ENCODE measurements at places on chromosomes 16 and 17. TPM values are rescaled to one million over a fixed set of nuclear protein-coding genes. Genes with fewer than 3 reads are reported as not detected.
A peak's percentile ranks its signal among the peaks of the same experiment; 100 is the strongest.

The CCL16 gene
- not detected for total RNA-seq

DNA sequence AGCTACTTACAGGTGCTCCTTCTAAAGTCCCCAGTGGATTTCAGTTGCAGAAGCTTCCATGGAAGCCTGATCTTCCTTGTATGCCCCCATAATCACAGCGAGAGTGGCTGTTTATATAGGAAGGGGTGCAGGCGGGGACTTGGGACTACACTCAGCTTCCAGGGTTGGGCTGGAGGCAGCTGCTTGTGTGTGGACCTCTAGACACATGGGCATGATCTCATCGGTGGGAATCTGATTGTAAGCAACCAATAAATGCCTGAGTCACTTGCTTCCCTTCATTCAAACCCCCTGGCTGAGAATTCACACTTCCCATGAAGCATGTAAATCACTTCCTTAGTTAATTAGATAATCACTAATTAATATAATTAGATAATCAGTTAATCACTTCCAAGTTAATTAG is 1.0 kb upstream of the KRT20 start:
- peak; percentile 42 for DNase-seq

- DNase-seq: peak; percentile 65
Measured at GRCh38 chr16:22300427-22301071, 3.3 kb downstream of the POLR3E start.

The SMG1 gene
- 36.2 TPM for total RNA-seq

The MAP2K6 gene
- total RNA-seq: 7.0 TPM

DNA sequence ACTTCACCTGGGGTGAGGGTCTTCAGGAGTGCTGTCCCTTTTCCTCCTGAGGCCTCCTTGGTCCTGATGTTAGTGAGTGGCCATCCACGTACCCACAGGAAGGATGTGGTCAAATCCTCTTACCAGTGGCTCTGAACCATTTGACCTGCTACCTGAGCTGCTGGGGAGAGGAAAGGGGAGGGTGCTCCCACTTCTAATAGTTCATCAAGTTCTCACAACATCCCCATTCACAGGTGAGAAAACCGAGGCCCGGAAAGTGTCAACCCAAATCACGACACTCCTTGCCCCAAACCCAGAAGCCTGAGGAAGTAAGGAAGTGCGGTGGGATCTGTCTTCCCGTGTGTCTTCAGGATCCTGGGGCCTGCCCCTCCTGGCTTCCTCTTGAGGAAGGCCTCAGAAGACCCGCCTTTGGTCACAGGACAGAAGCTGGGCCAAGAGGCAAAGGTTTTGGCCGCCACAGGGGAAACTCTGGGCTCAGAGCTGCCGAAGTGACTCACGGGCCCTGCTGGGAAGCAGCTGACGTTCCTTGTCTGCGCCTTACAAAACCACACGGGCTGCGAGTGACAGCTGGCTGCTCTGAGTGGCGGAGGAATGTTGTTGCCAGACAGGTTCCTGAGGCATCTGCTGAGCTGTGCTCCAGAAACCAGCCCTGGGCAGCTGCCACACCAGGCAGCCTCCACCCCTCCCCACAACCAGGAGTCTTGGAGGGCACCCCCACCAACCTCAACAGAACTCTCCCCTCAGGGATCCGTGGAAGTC is 13.9 kb upstream of the KIFC3 start:
- peak; percentile 92 for DNase-seq

GRCh38 chr16:25087761-25088160 is 23.8 kb upstream of the LCMT1 start:
- DNase-seq: no peak

GRCh38 chr17:10646392-10646990 is 10.6 kb downstream of the MYH3 start:
- peak; percentile 64 for DNase-seq

DNA sequence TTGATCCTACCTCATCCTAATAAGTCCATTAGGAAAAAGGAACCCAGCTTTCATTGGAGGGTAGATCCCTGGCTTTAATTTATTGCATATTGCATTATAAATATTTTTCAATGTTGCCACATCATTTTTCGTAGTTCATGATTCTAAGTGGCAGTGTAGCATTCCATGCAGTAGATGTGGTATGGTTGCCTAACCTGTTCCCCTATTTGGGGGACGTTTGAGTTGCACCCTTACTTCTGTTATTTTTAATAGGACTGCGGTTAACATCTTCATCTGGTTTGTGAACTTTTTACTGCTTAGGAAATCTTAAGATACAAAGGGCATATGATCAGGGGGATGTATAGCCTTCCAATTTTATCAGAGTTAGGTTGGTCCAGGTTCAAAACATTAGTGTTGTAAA is 5.4 kb downstream of the SCPEP1 start:
- no peak for DNase-seq

DNA sequence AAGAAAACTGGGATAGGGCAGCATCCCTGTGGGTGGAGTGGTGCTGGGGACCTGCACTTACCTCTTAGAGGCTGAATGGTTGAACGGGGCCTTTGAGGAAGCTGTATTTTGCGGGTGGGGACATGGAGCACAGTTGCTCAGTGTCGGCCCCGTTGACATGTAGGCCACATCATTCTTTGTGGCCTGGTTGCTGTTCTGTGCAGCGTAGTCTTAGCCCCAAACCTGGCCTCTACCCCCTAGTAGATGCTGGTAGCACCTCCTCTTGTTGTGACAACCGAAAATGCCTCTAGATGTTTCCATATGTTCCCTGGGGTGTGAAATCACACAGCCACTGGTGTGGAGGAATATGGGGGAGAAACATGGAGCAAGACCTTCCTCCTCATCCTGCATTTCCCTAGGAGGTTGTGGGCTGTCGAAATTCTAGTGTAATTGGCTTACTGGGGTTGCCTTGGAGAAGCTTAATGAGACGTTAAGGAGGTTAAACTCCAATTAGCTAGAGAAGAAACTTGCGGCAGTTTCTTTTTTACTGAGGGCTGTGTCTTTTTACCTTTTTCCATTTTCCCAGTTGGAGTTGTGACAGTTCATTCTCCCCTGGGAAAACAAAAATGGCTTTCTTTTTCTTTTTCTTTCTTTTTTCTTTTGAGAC is 9.4 kb downstream of the ABCC1 start:
- no peak for DNase-seq

DNA sequence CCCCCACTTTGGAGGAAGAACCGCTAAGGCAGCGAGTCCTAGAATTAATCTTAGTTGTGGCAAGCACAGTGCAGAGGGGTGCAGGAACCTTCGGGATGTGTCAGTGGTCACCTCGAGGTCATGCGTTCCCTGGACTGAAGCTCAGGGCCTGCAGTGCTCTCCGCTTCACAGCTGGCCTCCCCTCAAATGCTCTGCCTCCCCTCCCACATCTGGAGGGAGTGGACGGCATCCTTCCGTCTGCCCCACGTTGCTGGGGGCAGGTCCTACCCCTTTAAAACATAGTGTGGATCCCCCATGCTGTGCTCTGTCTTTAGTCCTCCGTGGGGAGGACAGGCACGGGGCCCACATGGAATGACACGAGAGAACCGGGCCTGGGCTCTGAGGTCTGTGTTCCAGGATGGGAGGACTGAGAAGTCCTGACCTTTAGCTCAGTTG is 99.5 kb upstream of the CDC42EP4 start:
- DNase-seq: no peak

GRCh38 chr17:16987830-16988601 is 16.1 kb upstream of the TNFRSF13B start:
- DNase-seq: no peak

The HAS3 gene
- total RNA-seq: 0.08 TPM

The DNAAF1 gene
- 0.08 TPM for total RNA-seq

- DNase-seq: peak; percentile 61
Measured at GRCh38 chr16:2223942-2224486, 623 bp downstream of the E4F1 start.

DNA sequence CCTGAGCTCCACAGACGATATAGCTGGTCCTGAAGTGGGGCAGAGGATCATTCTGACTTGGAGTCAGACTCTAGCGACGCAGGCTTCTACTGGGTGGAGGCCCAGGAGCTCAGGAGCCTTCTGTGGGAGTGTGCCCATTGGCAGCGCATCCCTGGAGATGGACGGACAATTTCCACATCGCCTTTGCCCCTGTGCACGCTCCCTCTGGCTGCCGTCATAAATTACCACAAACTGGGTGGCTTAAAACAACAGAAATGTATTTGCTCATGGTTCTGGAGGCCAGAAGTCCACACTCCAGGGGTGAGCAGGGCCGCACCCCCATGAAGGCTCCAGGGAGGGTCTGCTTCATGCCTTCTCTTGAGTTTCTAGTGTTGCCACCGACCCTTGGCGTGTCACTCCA is 6.9 kb downstream of the CARD14 start:
- DNase-seq: no peak

GRCh38 chr17:44955674-44956425 is 8.3 kb upstream of the KIF18B start:
- DNase-seq: no peak

DNA sequence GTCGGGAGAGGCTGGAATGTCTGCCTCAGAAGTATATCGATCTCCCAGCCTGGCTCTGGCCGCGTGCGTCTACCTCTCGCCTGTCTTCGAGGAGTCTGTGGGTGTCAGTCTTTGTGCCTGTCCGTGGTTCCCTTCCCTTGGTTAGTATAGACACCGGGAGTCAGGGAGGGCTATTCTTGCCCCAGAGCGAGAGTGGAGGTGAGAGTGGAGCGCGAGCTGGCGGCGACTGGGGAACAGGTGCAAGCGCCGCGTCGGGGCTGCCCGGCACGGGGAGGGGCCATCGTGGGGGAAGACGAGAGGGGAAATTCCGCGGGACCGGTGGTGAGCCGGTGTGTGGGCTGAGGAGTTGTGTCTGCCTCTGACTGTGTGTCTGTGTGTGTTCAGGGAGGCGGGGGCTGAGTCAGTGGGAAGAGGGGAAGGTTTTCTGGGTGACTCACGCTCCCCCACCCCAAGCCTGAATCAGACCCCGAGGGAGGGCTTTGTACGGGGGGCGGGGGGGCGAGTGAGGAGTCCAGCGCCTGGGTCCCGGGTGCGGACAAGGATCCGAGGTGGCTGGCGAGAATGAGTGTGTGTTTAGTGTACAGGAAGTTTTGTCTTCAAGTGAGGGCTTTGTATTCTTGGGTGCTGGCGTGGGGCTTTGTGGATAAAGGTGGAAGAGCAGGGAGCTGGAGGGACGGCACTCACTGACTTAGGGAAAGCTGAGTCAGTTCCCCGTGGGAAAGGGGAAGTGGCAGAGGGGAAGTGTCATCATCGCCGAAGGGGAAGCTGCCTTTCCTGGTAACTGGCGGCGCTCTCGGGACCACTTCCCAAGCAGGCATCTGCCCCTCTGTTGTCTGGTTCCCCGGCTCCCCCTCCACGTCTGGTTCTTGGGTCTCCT is 8.6 kb downstream of the KDM6B start:
- DNase-seq: peak; percentile 55

DNA sequence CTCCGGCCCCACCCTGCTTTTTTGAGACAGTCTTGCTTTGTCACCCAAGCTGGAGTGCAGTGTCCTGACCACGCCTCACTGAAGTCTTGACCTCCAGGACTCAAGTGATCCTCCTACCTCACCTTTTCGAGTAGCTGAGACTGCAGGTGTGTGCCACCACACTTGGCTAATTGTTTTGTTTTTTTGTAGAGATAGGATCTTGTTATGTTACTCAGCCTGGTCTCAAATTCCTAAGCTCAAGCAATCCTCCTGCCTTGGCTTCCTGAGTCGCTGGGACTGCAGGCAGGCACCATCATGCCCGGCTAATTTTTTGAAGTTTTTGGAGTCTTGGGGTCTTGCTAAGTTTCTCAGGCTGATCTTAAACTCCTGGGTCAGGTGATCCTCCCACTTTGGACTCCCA is 206.7 kb downstream of the SHISA9 start:
- no peak for DNase-seq

- DNase-seq: no peak
Measured at GRCh38 chr17:64494121-64494520, 2.7 kb downstream of the POLG2 start.

GRCh38 chr17:73267648-73268537 is 6.2 kb upstream of the CPSF4L start:
- peak; percentile 53 for DNase-seq

- DNase-seq: no peak
Measured at GRCh38 chr17:4208238-4208637, 55.5 kb downstream of the ANKFY1 start.

DNA sequence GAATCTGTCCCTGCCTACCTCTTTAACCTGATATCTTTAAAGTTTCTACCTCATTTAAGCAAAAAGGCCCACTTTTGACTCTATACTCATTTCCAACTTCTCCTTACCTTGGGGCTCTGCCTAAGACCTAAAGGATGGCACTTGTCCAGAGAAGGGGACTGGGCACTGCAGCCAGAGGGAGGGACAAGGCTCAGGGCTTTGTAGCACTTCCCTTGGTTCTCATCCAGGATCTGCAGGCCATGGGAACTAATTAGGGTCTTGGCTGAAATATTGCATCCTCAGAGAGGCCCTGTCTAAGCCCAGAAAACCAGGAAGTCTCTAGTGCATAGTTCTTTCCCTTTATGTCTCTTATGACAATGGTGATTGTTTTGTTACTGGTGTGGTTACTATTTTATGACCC is 37.3 kb downstream of the IRX5 start:
- no peak for DNase-seq

GRCh38 chr16:48365601-48366164 is 19.5 kb downstream of the SIAH1 start:
- DNase-seq: peak; percentile 90

- DNase-seq: no peak
Measured at GRCh38 chr17:15348021-15348420, 6.6 kb upstream of the TEKT3 start.

GRCh38 chr16:58011652-58012051 is 10.4 kb downstream of the USB1 start:
- no peak for DNase-seq

The PRDM7 gene
- total RNA-seq: not detected

- peak; percentile 79 for DNase-seq
Measured at GRCh38 chr17:46940692-46941404, 17.9 kb downstream of the GOSR2 start.

DNA sequence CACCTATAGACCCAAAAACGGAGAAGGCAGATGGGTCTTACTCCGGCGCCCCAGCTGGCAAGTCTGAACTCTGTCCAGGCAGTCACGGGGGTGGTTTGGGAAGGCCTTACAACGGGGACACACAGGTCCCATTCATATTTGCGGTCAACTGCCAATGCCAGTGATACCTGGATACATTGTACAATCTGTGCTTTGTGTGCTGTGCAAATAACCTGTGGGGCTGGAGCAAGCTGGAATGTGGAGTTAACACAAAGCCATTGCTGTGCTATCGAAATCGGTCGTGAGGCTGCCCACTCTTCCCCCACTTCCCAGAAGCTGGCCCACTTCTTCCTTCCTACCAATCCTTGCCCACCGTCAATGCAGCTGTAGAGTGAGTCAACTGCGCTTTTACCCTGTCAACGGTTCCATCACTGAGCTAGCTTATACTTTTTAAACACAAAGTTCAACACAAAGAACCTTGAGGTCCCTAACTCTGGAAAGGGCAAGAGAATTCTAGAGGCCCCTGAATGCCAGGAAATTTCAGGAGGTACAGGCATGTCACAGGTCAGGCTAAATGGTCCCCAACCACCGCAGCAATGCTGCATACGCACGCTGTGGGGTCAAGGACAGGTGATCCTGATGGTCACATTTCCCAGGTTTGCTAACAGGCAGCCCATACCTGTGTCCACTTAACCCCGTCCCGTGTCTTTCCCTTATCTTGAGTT is 122.8 kb downstream of the ZFHX3 start:
- no peak for DNase-seq

The HES7 gene
- total RNA-seq: 0.61 TPM

The FBXW10 gene
- not detected for total RNA-seq
